ENCODE measurements at places on chromosomes 6 and 20. TPM values are rescaled to one million over a fixed set of nuclear protein-coding genes. Genes with fewer than 3 reads are reported as not detected.
A peak's percentile ranks its signal among the peaks of the same experiment; 100 is the strongest.

- DNase-seq = peak; percentile 68
Observed at GRCh38 chr6:150775415-150776203, 89.9 kb upstream of the MTHFD1L start.

The RAE1 gene
- 22.9 TPM for total RNA-seq

- no peak for DNase-seq
Observed at GRCh38 chr20:15848126-15848525, 725.1 kb downstream of the KIF16B start.

The FAM217A gene
- total RNA-seq = not detected

DNA sequence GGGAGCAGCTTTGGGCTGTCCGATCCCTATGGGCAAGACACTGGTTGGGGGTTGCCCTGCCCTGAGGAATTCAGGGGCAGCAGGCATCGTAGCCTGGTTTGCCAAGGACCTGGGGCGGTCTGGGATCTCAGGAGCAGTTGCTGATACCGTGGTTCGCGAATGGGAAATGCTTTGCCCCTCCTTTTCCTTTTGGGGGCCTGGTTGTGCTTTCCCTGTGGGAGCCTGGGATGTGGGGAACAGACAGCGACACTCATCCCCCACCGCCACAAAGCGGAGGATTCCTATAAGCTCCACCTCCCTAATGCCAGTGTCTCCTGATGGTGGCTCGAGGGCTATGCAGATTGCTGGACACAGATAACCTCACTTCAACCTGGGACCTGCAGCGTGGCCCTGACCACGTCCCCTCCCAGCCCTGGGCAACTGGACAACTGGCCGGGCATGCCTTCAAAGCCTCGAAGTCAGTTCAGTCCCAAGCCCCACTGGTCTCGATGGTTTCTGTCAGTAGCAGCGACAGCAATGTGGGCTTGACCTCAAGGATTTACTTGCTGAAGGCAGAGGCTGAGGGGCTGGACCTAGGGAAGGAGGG, 3.3 kb downstream of the CEBPB start:
- peak; percentile 12 for DNase-seq

- DNase-seq = peak; percentile 64
Observed at GRCh38 chr6:167856999-167857660, 30.4 kb downstream of the AFDN start.

The PROKR2 gene
- total RNA-seq = not detected

The BCAS1 gene
- under 0.01 TPM for total RNA-seq

- DNase-seq = no peak
Observed at GRCh38 chr6:50993941-50994720, 175.5 kb downstream of the TFAP2B start.

DNA sequence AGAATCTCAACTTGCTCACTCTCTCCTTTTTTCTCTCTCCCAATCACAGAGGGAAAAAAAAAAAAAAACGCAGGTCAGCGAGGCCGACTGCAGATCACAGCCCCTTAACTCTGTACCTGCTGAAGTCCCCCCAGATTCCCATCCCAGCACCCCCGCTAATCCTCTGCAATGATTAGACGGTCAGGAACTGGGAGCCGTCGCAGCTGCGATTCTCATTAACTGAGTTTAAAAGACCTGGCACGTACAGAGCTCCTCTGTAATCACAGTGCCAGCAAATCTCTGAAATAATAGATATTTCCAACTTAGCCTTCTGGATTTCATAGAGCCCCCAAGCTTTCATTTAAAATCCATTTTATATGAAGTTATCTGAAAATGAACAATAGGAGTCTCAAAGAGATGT, 84.4 kb downstream of the ANKRD60 start:
- no peak for DNase-seq

The DEFB132 gene
- not detected for total RNA-seq

DNA sequence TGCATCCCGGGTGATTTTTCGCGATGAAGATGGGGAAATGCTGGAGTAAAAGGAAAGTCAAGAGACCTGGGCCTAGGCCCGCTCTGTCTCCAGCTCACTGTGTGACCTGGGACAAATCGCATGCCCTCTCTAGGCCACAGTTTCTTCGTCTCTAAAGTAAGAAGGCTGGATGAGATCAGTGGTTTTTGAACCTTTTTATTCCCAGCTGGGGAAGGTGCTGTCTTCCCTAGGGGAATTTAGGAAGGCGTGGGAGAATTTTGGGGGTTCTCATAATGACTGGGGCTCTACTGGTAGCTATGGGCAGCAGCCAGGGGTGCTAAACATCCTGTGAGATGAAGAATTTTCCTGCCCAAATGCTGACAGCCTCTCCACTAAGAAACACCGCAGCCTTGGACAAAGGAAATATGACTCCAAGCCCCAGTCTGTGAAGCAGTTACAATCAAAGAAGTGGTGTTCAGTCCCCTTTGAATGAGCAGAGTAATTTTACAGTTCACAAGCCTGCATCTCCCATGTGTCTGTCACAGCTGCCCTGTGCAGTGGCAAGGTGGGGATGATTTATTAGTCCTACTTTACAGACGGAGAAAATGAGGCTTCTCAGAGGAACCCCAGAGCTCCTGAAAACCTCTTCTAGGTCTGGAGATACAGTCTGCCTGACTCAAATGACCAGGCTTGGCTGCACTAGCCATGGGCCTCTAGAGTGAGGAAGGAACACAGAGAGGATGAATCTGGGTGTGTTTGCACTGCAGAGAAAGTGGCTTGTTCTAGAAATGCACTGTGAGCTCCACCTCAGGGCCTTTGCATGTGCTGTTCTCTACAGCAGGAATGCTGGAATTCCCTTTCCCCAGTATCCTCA, 57.2 kb downstream of the RAB44 start:
- no peak for DNase-seq

GRCh38 chr6:139129284-139129683, 5.6 kb upstream of the HECA start:
- DNase-seq = peak; percentile 25

GRCh38 chr20:45016089-45016671, 49.9 kb downstream of the STK4 start:
- DNase-seq = peak; percentile 85

The ELOVL2 gene
- 1.0 TPM for total RNA-seq

GRCh38 chr6:157952861-157953351, 28.8 kb upstream of the SYNJ2 start:
- DNase-seq = no peak

- DNase-seq = peak; percentile 72
Observed at GRCh38 chr20:32457479-32457986, 99.4 kb downstream of the ASXL1 start.

The MEP1A gene
- not detected for total RNA-seq

GRCh38 chr6:109183109-109183650, 87.9 kb downstream of the CEP57L1 start:
- DNase-seq = no peak

The TP53RK gene
- total RNA-seq = 19.5 TPM

The WFDC10B gene
- total RNA-seq = not detected

GRCh38 chr6:24882295-24882694, 53.5 kb downstream of the RIPOR2 start:
- DNase-seq = peak; percentile 36

- no peak for DNase-seq
Observed at GRCh38 chr6:1059596-1059995, 252.3 kb upstream of the FOXQ1 start.

The OLIG3 gene
- not detected for total RNA-seq

GRCh38 chr20:23315099-23315498, 35.5 kb upstream of the NXT1 start:
- peak; percentile 29 for DNase-seq

GRCh38 chr6:3209114-3210023, 18.1 kb downstream of the TUBB2B start:
- peak; percentile 93 for DNase-seq

GRCh38 chr6:81105998-81106397, 646.5 kb downstream of the TENT5A start:
- DNase-seq = no peak

The MMP24 gene
- 0.17 TPM for total RNA-seq

GRCh38 chr6:155364844-155365437, 50.7 kb upstream of the TFB1M start:
- DNase-seq = no peak

- DNase-seq = no peak
Observed at GRCh38 chr6:146123616-146124015, 94.8 kb downstream of the GRM1 start.

- DNase-seq = no peak
Observed at GRCh38 chr6:68654134-68654533, 19.1 kb downstream of the ADGRB3 start.

DNA sequence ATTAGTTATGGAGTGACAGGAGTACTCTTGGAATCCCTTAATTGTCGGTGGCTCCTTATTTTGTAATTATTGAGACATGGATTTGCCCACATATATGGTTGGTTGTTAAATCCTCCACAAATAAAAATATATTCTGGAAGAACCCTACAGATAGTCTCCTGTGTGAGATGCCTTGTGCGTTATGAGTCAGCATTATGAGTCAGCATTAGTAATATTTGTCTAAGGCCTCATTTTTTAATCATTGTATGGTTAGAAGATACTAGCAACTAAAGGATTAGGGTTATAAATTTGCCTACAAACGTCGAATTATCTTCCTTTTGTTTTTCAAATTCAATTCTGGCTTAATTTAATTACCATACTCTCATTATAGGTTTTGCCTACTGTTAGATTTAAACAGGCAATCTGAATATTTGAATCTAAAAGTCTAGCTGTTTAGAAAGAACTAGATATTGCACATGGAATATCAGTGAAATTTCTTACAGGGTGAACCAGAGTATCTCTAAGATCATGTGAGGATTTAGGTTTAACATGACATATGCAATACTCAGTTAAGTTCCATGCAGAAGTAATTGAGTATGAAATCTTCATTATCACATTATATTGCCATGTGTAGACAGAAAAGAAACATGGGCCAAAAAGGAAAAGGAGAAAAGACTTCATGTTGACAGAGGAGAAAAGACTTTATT, 5.9 kb downstream of the C6orf58 start:
- DNase-seq = peak; percentile 76

The PAX1 gene
- total RNA-seq = not detected

DNA sequence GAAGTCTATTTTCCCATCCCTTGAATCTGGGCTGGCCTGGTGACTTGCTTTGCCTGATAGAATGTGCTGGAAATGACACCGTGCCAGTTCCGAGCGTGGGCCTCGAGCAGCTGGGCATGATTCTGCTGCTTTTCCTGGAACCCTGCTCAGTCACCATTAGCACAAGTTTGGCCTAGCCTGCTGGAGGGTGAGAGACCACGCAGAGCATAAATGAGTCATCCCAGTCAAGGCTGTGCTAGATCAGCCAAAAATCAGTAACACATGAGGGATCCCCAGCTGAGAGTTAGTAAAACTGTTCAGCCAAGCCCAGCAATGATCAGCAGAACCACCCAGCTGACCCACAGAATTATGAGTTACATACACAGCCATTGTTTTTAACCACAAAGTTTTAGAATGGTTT, 74.8 kb upstream of the TOP1 start:
- DNase-seq = peak; percentile 58

GRCh38 chr6:90021711-90022110, 127.4 kb downstream of the GJA10 start:
- no peak for DNase-seq

GRCh38 chr6:63352069-63352543, 32.3 kb upstream of the LGSN start:
- DNase-seq = peak; percentile 57

The DNAJC5 gene
- 35.7 TPM for total RNA-seq

DNA sequence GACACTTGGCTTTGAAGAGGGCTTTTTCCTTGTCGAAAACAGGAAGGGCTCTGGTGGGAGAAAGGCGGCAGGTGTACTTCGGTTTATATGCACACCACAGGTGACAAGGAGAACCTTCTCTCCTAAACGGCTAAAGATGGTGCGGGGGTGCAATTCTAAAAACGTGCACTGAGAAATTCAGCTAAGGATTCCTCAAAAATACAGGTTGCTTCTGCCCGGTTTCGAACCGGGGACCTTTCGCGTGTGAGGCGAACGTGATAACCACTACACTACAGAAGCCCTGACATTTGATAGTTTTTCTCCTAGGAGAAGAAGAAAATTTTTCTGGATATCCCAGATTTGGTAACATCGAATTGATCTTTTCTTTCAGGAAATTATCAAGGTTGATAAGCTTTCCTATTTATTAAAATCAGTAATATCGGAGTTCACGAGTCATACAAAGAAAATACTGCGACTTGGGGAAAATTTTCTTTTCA, 32.0 kb downstream of the POM121L2 start:
- peak; percentile 58 for DNase-seq

GRCh38 chr20:22414305-22414742, 170.0 kb downstream of the FOXA2 start:
- DNase-seq = peak; percentile 22

GRCh38 chr6:6556738-6557503, 31.6 kb upstream of the LY86 start:
- peak; percentile 12 for DNase-seq

GRCh38 chr6:41615311-41615710, 23.0 kb upstream of the MDFI start:
- DNase-seq = no peak

- DNase-seq = no peak
Observed at GRCh38 chr20:17943343-17943742, 25.3 kb downstream of the SNX5 start.

- no peak for DNase-seq
Observed at GRCh38 chr6:45835721-45836437, 179.8 kb downstream of the CLIC5 start.

The ZNF334 gene
- total RNA-seq = 7.9 TPM

GRCh38 chr6:135147637-135148592, 33.2 kb upstream of the MYB start:
- peak; percentile 6 for DNase-seq

DNA sequence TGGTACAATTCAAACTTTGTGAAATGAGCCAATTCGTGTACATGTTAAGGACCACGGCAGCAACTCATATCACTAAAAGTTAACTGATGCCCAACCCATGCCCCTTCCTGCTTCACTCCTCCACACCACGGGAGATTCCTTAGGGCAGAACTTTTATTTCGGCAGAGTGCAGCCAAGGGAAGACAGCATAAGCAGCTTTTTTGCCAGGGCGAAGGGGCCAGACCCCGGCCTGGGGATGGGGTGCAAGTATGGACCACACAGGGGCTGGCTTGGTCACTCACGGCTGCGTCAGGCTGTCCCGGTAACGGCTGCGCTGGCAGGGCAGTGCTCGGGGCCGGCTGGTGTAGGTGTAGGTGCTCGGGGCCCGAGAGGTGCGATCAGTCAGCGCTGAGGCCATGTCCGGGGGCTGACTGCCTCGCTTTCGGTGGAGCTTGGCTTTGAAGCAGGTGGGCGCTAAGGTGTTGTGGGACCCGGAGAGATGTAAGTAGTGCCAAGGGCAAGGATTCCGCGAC, 792 bp downstream of the RSPH3 start:
- DNase-seq = no peak

- DNase-seq = no peak
Observed at GRCh38 chr6:162474722-162475121, 252.8 kb downstream of the PRKN start.

All from fibroblast of lung (primary cell).